Neural crest cell (in vitro differentiated cells): ENCODE measurements at places on chromosomes 3 and 15. TPM values are rescaled to one million over a fixed set of nuclear protein-coding genes. Genes with fewer than 3 reads are reported as not detected.

PIGX gene
- 36.2 and 37.8 TPM in 2 replicates for total RNA-seq

DNA sequence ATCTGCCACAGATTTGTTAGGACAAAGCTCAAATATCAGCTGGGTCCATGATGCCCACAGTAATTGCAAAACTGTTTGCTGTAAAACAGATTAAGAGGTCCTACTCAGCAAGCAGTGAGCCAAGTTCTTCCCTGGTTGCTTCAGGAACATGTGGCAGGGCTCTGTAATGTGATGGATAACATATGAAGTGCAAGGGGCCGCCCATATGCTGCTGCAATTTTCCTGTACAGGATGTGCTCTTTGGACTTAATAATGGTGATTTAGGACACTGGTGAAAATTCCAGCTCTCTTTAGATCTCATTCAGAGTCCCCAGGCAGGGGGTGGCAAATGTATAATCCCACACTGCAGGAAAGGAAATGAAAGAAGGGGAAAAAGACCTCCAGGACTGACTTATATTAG, 289.4 kb downstream of the LSAMP start:
- peak overlapping the region; percentile 73 for H3K27ac ChIP-seq
- peaks cover 3% of the 10 kb centered on the region for H3K36me3 ChIP-seq
- H3K27me3 ChIP-seq: no peaks in the 10 kb centered on the region
- H3K4me3 ChIP-seq: no peak overlapping the region

DNA sequence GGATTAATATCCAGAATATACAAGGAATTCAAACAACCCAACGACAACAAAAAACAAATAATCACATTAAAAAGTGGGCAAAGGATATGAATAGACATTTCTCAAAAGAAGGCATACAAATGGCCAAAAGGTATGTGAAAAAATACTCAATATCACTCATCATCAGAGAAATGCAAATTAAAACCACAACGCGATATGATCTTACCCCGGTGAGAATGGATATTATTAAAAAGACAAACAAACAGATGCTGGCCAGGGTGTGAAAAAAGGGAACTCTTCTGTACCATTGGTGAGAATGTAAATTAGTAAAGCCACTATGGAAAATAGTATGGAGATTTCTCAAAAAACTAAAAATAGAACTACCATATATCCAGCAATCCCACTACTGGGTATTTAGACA, 43.5 kb upstream of the MEF2A start:
- no peaks in the 10 kb centered on the region for H3K36me3 ChIP-seq
- H3K4me1 ChIP-seq: no peaks in the 10 kb centered on the region
- no peaks in the 10 kb centered on the region for H3K27me3 ChIP-seq
- no peak overlapping the region for H3K27ac ChIP-seq
- DNase-seq: no peak

DNA sequence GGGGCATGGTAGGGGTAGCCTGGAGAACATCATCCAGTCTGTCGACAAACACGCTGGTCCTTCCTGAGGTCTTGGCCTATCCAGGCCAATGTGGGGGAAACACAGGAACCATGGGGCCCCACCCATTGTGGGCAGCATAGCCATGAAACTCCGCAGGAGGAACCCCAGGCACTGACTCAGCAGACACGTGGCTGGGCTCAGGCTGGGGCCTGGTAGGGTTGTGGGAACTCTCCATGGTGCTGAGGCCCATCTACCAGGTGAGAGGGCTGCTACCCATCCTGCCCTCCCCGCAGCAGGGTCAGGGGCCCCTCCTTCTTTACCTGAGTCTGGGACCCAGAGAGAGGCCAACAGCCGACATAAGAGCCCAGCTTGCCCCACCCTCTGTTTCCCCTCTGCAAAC, 22.6 kb upstream of the CACNA2D2 start:
- H3K27me3 ChIP-seq: peaks cover 7% of the 10 kb centered on the region
- DNase-seq: no peak
- no peaks in the 10 kb centered on the region for H3K36me3 ChIP-seq
- H3K4me3 ChIP-seq: no peak overlapping the region
- no peak overlapping the region for H3K27ac ChIP-seq

GRCh38 chr3:123632161-123632655, 47.4 kb upstream of the HACD2 start:
- H3K4me1 ChIP-seq: peaks cover 48% of the 10 kb centered on the region
- H3K36me3 ChIP-seq: peaks cover 6% of the 10 kb centered on the region
- DNase-seq: no peak

DNA sequence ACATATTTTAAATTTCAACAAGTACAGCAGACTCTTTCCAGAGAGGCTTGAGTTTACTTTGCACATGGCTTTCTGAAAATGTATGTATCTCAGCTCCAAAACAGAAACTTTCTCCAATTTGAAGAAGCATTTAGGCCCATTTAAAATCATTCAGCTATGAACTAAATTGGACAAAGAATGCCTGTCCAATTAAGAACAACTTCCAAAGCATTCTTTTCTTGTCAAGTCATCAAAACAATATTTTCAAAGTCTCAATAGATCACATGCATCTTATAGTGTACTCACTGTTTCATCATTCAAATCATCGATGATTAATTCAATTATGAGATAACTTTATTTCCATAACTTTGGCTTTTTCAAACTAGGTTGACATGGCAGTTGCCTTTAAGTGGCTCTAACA, 95.2 kb downstream of the KBTBD8 start:
- no peaks in the 10 kb centered on the region for H3K36me3 ChIP-seq
- H3K27ac ChIP-seq: no peak overlapping the region
- DNase-seq: no peak
- no peaks in the 10 kb centered on the region for H3K27me3 ChIP-seq
- no peaks in the 10 kb centered on the region for H3K4me1 ChIP-seq

DISP2 gene
- 2.0 and 3.1 TPM in 2 replicates for total RNA-seq

ITGA11 gene
- 0.18 and 0.51 TPM in 2 replicates for total RNA-seq

GRCh38 chr3:127208483-127209100, 15.7 kb downstream of the PRR23E start:
- H3K27me3 ChIP-seq: no peaks in the 10 kb centered on the region
- no peak for DNase-seq
- no peaks in the 10 kb centered on the region for H3K4me1 ChIP-seq

DNA sequence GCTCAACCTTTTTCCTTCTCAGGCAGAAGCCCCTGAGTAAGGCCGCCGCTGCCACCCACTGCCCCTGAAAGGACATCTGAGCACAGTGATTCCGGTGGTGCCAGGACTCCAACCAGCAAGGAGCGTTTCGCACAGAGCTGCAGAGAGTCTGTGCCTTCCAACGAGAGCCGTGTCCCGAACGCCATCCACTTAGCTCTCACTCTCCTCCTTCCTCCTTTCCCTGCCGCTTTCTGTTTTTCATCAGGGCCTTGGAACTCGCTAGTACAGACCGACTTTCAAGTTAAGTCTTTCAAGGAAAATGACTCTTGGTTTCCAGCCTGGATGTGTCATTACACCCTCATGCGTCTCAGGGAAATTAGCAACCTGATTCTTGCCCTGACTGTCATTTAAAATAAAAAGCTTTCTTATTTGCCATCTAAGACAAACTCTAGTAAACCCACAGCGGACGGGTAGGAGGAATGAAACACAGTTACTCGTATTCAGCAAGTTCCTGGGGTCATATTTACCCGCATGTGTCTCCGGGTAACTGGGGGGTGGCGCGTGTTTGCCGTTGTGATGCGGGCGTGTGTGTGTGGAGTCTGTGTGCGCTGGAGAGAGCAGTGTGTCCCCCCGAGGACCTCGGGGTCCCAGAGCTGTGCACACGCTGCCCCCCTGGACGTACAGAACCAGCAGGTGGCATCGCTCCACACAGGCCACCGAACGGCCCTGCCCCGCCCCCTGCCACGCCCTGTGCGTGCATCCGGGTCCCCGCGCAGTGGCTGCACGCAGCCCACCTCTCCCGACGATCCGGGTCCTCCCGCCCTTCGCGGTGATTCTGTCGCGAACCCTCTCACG, 30.4 kb upstream of the ALDH1A3 start:
- H3K36me3 ChIP-seq: no peaks in the 10 kb centered on the region
- peak; percentile 20 for DNase-seq
- H3K4me1 ChIP-seq: peaks cover 5% of the 10 kb centered on the region

TXNRD3 gene
- 12.8 and 13.8 TPM in 2 replicates for total RNA-seq

DNA sequence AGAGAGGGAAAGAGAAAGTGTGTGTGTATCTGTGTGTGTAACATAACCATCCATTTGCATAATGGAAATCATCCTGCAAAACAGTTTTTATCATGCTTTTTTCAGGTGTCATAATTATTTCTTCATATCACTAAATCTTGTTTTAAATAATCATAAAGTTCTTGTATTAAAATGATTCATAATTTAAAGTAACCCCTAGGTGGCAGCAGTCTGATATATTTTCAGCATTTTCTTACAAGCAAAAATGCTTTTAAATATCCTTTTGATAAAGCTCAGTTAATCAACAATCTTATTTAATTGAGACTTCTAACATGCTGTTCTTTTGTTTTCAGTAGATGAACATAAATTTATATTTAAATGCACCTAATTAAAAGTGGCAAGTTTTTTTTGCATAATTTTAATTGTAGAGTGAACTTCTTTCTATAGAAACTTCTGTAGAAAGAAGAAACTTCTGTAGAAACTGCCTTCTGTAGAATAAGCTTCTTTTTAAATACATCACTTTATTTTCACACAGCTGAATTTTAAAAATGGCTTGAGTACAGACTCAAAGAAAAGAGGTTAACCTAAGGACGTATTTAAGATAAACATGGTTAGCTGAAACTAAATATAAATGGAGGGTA, 72.5 kb downstream of the OPA1 start:
- H3K36me3 ChIP-seq: peaks cover 26% of the 10 kb centered on the region
- H3K4me3 ChIP-seq: no peak overlapping the region
- H3K27me3 ChIP-seq: peaks cover 9% of the 10 kb centered on the region
- H3K4me1 ChIP-seq: no peaks in the 10 kb centered on the region
- H3K27ac ChIP-seq: no peak overlapping the region
- no peak for DNase-seq

DNA sequence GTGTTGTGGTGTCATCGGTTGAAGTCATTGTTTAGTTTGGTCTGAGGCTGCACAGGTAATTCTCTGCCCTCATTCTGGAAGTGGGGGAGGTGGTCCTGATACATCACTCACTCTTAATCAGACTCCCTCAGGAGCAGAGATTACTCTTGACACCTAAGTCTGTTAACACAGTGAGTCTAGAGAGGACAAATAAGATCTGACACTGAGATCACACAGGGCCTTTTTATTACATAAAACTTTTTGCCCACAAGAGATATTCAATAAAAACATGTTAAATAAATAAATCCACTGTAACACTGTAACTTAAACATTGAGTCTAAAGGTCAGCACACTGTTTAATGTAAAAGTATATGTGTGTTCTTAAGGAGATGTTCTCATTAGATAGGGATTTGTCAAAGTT, 57.1 kb upstream of the MBNL1 start:
- H3K27ac ChIP-seq: no peak overlapping the region
- H3K36me3 ChIP-seq: no peaks in the 10 kb centered on the region
- no peak overlapping the region for H3K4me3 ChIP-seq
- H3K4me1 ChIP-seq: peaks cover 5% of the 10 kb centered on the region

PRC1 gene
- total RNA-seq: 160 and 161 TPM in 2 replicates

ZWILCH gene
- total RNA-seq: 30.9 and 32.1 TPM in 2 replicates

CHRNA7 gene
- total RNA-seq: 6.8 and 9.5 TPM in 2 replicates

DNA sequence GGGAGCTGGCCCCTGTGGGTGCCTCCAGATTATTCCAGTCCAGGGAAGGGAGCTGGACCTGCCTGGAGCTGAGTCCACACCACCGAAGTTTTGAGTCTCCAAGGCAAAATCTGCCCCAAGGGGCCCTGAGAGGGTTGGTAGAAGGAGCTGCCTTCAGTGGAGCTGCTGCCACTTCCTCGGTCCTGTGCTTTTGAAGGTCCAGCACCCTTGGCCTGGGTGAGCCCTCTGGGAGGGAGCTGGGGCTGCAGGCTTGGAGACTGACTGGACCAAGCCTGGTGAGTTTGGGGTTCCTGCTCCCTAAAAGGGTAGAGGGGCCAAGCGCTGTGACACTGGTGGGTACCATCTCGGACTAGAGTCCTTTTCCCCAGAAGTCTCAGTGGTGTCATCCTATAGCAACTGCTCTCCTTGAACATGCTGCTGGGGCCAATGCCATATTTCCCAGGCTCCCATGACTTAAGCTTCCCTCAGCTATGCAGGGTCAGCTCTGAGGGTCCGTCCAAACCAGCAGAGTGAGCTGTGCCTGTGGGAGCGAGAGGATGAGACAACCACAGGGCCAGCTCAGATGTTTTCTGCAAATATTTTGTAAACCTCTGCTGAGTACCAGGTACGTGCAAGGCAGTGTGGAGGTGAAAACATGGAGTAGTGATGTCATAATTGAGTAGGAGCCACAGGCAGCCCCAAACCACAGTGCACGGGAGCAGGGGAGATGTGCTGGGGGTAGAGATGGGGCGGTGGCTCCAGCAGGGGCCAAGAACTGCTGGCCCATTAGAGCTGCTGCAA, 96.0 kb downstream of the ABHD5 start:
- no peak for DNase-seq
- H3K36me3 ChIP-seq: no peaks in the 10 kb centered on the region
- H3K27ac ChIP-seq: peak overlapping the region; percentile 79
- H3K4me3 ChIP-seq: no peak overlapping the region

CFAP91 gene
- total RNA-seq: 7.0 TPM in 2 replicates

GRCh38 chr3:158790901-158791589, 10.8 kb upstream of the MFSD1 start:
- peaks cover 4% of the 10 kb centered on the region for H3K4me1 ChIP-seq
- no peak overlapping the region for H3K4me3 ChIP-seq
- no peaks in the 10 kb centered on the region for H3K36me3 ChIP-seq
- no peak for DNase-seq
- peaks cover 14% of the 10 kb centered on the region for H3K27me3 ChIP-seq

GRCh38 chr3:169772305-169772896, 795 bp upstream of the MYNN start:
- peaks cover 21% of the 10 kb centered on the region for H3K27me3 ChIP-seq
- peak overlapping the region; percentile 99 for H3K27ac ChIP-seq
- H3K4me1 ChIP-seq: peaks cover 46% of the 10 kb centered on the region
- peaks cover 7% of the 10 kb centered on the region for H3K36me3 ChIP-seq
- H3K4me3 ChIP-seq: peak overlapping the region; percentile 100
- peak; percentile 52 for DNase-seq

GRCh38 chr3:49266410-49267095, 10.5 kb downstream of the C3orf62 start:
- no peak overlapping the region for H3K4me3 ChIP-seq
- no peak overlapping the region for H3K27ac ChIP-seq
- H3K36me3 ChIP-seq: peaks cover 3% of the 10 kb centered on the region
- no peaks in the 10 kb centered on the region for H3K27me3 ChIP-seq
- no peak for DNase-seq

ROPN1B gene
- 2.0 and 2.5 TPM in 2 replicates for total RNA-seq

CEP19 gene
- total RNA-seq: 5.8 and 6.3 TPM in 2 replicates

PPCDC gene
- 16.5 and 18.1 TPM in 2 replicates for total RNA-seq

GRCh38 chr15:46456456-46456855, 821.6 kb downstream of the SQOR start:
- H3K27ac ChIP-seq: no peak overlapping the region
- no peak overlapping the region for H3K4me3 ChIP-seq
- no peak for DNase-seq
- no peaks in the 10 kb centered on the region for H3K36me3 ChIP-seq
- peaks cover 11% of the 10 kb centered on the region for H3K4me1 ChIP-seq

TMEM158 gene
- 10.6 and 10.7 TPM in 2 replicates for total RNA-seq
